ENCODE measurements at places on chromosomes 2 and 18.

GRCh38 chr2:64751286-64752260, 97.9 kb upstream of the SERTAD2 start:
- DNase-seq: no peak

DNA sequence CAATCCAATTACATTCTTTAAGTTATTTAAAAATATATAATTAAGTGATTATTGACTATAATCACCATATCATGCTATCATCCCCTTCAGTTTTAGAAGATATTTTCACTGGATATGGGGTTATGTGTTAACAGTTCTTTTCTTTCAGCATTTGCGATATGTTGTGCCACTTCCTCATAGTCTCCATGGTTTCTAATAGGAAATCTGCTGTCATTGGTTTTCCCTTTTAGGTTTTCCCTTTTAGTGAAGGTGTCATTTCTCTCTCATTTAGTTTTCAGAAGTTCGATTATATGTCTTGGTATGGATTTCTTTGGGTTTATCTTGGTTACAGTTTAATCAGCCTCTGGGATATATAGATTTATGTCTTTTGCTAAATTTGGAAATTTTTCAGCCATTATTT, 34.8 kb upstream of the EPG5 start:
- DNase-seq: no peak

DNA sequence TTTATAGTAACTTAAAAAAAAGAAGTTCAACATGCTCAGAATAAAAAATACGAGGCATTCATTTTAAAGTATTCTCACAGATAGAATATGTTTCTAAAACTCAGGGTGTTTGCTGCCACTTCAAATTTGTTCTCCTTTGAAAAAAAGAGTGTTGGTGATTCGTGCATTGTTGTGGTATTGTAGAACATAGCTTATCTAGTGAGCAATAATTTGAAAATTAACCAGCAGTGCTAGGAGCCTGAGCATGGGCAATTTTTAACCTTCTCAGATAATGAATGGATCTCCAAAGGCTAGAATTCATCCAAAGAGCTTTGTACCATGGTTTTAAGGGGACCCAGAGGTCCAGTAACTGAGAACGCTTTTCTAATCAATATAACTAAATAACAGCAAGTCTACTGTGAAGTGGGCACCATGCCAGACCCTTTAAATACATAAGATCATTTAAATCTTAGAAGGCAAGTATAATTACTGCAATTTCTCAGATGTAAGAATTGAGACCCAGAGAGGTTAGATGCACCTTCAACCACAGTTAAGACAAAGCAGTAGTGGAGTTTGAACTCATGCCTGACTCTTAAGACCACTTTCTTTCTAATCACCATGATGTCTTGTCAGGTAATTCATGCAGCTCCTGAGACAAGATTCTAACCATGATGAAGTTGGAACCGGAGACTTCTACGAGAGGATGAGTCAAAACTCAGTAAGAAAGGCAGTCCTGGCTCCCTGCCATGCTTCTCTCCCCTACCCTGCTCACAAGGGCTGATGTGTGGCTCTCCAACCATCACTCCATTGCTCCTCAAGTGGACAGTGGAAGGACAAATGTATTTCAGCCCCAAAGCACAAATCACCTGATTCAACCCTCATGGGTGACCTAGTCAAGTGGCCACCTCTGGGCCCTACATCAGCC, 3.4 kb downstream of the CYRIA start:
- peak; percentile 5 for DNase-seq

DNA sequence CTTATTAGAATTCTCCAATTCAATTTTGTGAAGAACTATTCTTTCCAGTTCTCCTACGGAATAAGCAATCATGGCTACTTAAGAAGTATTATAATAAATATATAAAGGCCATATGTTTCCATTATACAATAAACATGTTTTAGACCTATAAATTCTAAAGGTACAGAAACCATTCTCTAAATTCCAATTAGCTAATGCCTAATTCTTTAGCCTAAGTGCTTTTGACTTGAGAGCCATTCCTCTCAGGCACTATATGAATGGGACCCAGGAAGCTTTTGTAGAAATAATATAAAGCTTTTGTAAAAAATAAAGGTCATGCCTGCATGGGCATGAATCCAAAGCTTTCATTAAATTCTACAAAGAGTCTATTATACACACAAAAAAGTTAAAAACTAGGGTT, 161.0 kb upstream of the UNC80 start:
- no peak for DNase-seq

DNA sequence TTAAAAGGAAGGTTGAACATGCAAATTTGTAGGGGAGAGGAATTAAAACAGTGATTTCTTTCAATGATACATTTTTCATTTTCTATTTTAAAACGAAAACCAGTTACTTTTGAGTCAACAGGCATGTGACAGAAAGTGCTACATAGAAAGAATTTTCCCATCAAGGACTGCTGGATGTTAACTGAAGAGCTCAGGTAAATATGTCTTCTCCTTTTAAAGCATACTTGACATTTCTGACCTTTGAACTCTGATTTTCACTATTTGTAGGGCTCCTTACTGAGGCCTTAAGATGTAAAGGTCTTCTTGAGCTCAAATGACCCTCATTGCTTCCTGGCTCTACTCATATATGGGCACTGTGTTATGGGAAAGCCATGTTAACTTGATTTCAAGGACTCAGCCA, 32.4 kb downstream of the FIGN start:
- no peak for DNase-seq

GRCh38 chr2:21070341-21071257, 26.7 kb upstream of the APOB start:
- DNase-seq: no peak

- no peak for DNase-seq
Measured at GRCh38 chr2:66439812-66440542, 5.1 kb downstream of the MEIS1 start.

DNA sequence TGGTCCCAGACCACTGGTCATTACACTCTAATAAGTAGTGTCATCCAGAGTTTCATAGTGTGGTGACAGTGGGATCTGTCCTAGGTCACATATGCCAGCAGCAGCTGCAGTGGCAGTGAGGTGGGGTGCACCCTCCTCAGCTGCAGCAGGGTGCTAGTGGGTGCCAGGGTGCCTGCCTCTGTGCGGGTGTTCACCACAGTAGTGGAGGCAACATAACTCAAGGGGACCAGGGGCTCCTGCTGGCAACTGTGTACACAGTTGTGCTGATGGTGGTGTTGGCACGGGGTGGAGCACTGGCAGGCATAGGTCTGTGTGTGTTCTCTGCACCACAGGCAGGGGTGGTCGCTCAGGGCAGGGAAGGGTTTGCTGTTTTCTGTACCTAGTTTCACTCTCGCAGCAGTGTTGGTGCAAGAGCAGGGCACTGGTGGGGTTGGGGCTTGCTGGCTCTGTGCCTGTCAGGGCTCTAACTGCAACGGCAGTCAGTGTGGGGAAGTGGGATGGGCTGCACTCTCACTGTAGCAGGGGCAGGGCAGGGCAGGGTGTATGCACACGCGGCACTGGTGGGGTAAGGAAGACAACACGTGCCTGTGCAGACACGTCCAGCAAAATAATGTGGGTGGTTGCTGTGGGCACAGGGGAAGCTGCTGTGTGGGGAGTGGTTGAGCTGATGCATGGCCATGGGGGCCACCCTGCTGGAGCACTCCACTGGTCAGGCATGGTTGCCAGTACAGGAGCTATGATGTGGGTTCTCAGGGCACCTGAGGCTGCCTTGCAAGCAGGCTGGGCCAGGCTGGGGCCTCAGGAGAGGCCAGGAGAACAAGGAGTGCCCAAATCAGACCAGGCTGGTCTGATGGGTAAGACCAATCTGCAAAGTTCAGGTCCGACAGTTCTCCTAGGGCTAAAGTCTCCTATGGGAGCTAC, 226.6 kb downstream of the MEIS1 start:
- DNase-seq: no peak

- no peak for DNase-seq
Measured at GRCh38 chr18:74478880-74479279, 17.3 kb upstream of the CNDP2 start.

- no peak for DNase-seq
Measured at GRCh38 chr2:215979620-215980019, 33.7 kb downstream of the MREG start.

- DNase-seq: no peak
Measured at GRCh38 chr18:57747809-57748680, 55.1 kb downstream of the ATP8B1 start.

DNA sequence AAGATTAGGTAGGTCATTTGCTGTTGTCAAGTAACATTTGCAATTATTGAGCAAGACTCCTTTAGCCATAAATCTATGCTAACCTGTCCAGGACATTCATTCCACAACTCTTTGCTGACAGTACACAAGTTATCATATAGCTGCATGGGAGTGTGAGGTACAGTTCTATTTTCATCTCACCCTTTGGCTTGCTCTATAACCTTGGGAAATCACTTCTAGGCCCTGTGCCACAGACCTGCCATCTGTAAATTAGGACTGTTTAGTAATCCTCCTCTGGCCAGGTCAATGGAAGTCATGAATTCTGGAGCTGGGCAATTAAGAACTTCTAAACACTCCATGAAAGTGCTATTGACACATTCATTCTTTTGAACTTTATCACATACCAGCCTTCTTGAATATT, 34.6 kb upstream of the PAIP2B start:
- DNase-seq: no peak

GRCh38 chr2:62338111-62338510, 142.2 kb downstream of the B3GNT2 start:
- no peak for DNase-seq

GRCh38 chr2:136024185-136024584, 38.8 kb upstream of the DARS1 start:
- no peak for DNase-seq

GRCh38 chr2:64914735-64915509, 74.3 kb upstream of the SLC1A4 start:
- DNase-seq: no peak

DNA sequence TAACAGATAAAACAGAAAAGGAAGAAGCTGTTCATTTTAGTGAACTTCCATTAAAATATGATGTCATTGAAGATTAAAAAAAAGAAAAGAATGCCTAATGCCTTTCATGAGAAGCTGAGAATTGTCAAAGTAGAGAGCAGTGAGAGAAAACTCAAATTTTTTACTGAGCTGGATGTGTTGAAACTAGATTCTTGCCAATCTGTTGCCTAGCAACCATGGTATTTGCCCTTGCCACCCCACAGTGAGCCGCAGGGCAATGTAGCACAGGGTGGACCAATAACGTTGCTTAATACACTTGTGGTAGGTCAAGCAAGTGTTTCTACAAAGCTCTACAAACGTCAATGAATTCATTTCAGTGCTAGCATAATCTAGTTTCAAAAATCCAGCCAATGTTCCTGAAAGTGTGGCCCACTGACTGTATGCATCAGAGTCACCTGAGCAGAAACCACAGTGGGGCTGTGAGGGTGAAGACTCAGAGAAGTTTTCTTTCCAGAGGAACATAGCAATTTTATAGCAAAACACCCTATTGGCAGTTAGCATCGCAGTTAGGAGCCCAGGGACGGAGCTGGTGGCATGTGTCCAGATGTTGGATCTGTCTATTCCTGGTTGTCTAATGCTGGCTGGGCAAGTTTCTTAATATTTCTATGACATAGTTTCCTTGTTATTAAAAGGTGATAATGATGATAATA, 132.2 kb downstream of the DOCK10 start:
- DNase-seq: no peak

Measured in keratinocyte (primary cell).